NCI-H1930 (cell line): ENCODE measurements at places on chromosomes 2 and 18.

- no peak for DNase-seq
Observed at GRCh38 chr2:229081411-229081810, 189.7 kb downstream of the PID1 start.

- DNase-seq: no peak
Observed at GRCh38 chr18:70246061-70246466, 40.6 kb upstream of the RTTN start.

GRCh38 chr18:26483633-26484032, 64.7 kb downstream of the KCTD1 start:
- DNase-seq: no peak

DNA sequence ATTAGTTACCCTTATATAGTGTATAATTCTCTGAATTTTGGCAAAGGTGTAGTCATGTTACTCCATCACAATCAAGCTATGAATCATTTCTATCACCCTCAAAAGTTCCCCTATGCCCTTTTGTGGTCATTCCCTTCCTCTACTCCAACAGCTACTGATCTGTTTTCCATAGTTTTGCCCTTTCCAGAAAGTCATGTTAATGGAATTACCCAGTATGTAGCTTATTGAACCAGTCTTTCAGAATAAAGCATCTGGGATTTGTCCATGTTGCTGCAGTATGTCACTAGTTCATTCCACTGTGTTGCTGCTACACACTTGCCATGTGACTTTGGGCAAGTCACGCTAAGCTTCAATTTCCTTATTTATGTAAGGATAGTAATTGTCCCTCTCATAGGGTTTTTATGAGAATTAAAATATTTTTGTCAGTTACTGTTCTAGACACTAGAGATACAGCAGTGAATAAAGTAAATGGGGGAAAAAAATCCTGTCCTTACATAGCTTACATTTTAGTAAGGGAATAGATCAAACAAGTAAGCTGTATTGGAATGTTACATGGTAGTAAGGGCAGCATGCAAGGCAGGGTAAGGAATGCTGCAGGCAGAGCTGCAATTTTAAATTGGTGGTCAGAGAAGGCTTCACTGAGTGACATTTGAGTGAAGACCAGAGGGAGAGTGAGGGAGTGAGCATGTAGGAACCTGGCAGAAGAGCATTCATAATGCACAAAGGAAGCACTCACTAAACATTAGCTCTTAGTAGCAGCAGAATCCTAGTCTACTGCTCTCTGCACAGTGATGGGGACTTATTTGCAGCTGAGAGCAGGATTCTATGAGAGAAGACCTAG, 80.3 kb upstream of the TSPYL6 start:
- DNase-seq: no peak

DNA sequence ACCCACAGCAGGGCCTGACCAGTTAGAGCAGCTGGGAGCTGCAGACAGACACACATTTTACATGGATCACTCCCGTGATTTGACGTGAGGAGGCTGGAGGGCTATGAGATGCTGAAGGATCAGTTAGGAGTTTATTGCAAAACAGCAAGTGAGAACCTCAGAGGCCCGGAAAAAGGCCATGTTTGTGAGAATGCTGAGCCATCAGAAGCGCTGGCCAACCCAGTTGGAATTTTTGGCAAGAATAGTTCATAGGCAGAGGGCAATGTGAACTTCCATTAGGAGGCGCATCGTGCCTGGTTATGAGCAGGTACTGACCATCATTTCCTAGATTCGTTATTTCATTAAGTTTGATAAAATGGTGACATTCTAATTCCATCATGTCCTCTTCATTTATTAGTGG, 23.3 kb upstream of the LMAN1 start:
- no peak for DNase-seq

- no peak for DNase-seq
Observed at GRCh38 chr18:59649591-59649990, 47.6 kb downstream of the CCBE1 start.

DNA sequence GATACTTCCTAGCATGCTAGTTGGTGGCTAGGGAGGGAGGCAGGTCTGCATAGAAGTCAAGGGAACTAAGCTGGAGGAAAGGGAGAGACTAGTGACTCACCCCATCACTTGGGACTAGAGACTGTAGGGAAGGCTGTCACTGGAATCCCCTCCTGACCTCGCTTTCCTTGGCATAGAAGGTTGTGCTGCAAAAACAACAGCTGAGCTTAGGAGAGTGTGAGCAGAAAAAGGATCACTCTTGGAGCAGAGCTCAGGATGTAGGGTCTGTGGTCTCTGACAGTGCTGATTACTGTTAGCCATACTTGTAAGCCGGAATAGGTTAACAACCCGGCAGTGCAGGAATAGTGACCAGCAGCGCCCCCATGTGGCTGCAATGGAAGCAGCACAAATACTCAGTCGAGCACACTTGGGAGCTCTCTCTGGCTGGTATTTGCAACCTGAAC, 66.9 kb upstream of the SMAD2 start:
- DNase-seq: peak; percentile 17

DNA sequence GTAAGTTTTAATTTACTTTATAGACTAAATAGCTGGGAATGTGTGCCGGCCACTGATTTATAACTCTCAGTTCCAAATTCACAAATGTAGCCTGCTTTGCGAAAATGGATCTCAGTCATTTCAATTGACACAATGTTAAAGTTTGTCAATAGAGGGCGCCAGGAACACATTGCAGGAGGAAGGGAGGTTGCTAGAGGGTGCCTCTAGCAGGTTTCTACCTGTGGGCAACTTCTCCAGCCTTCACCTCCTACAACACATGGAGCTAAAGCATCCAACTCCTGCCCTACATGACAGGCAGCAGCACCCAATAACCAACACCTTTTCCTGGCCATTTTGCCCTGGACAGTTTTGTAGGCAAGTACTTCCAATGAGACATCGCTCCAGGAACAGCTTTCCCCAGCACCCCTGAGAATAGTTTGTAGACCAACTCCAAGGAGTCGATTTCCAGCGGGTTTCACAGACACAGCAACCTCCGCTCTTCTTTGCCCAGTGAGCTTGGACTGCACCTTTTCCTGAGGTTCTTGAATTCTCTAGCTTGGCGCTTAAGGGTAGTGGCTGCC, 784.8 kb upstream of the CDH2 start:
- no peak for DNase-seq

- DNase-seq: no peak
Observed at GRCh38 chr2:149364839-149365238, 34.5 kb downstream of the LYPD6 start.

DNA sequence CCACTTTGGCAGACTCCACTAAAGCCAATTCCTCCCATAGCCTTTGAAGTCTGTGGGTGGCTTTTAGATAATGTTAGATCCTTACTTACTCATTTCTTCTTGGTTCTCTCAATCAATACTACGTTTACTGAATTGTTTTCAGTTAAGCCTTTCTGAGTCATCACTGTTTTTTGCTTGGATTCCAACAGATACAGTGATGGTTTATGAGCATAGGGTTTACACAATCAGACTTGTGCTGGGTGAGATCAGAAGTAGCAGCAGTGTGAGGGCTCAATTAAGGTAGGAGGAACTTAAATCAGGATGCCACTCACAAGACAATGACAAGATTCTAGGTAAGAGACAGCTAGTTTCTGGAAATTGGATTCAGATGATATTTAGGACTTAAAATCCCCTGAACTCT, 297.7 kb upstream of the DOK6 start:
- no peak for DNase-seq

DNA sequence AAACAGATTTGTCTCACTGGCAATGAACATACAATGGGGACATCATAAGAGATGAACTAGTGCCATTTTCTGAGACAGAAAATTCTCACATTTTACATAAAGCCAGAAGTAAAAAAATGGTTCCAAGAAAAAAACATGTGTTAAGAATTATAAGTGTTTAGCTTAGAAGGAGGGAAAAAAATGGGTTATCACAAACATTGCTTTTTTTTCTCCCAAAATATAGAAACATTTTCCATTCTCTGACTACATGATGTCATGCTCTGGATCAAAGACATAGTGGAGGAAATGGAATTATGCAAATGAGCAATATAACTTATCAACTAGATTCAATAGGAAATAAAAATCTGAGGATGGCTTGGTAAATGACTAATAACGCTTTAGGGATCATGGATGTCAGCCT, 49.8 kb downstream of the SPATS2L start:
- no peak for DNase-seq

- no peak for DNase-seq
Observed at GRCh38 chr2:151918308-151918707, 90.1 kb upstream of the ARL5A start.

GRCh38 chr2:128876986-128877983, 558.6 kb upstream of the HS6ST1 start:
- no peak for DNase-seq

DNA sequence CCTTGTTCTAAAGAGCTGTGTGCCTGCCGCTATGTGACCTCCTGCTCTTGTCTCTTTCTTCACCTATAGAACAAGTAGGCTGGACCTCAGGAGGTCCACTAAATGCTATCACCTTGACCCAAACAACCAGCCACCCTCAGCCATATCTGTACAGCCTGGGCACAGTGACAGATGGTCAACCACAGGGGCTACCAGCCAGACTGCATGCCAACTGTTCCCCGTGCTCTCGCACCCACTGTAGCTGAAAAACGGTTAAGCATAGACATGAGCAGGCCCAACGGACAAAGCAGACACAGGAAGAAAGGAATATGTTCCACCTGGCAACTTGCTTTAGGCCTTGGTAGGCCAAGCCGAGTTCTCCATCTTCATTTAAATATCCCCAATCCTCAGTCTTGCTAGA, 43.2 kb upstream of the ACAA2 start:
- no peak for DNase-seq

GRCh38 chr2:102028470-102028869, 36.7 kb downstream of the IL1R2 start:
- DNase-seq: no peak

DNA sequence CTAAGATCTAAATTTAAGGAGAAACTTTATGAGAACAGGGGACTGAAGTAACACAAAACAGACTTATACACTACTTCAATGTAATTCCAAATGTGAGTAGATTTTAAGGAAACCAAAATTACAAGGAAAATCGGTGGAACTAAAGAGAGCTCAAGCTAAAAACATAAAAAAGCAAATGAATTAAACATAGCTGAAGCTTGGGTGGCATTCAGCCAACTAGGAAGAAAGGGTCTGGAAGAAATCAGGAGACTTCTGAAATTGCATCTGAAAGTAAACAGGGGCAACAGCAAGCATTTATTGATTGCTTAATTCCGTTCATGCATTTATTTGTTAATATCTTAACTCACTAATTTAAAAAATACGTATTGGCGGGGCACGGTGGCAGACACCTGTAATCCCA, 727.3 kb upstream of the PKDCC start:
- DNase-seq: no peak

GRCh38 chr2:64263315-64263714, 119.1 kb upstream of the PELI1 start:
- no peak for DNase-seq

DNA sequence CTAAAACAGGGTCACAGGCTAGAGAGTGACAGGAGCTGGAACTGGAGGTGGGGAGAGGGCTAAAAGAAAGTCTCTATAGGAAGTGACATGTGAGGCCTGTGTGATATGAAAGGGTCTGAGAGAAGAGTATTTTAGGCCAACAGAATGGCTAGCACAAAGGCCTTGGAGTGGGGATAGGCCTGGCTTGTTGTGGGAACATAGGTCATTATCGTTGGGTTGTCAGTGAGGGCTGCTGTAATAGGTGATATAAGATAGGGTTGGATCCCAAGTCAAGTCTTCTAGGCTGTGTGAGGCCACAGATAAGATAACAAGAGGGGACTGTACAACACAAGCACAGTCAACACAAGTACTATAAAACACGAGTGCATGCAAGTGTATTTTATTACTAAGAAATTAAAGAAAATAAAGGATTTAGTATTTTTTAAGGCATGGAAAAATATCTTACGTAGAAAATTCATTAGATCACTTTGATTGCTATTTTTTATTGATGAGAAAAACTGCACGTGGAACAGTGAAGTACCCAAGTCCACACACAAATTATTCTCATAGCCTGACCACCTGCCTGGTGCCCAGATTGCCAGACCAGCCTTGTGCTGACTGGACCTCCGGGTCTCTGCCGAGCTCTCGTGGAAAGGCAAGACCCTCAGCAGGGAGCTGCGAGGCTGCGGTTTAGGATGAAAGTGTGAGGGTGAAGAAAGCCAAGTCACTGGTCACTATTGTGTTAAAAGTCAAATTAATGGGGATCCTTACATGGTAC, 14.1 kb downstream of the LTBP1 start:
- no peak for DNase-seq

DNA sequence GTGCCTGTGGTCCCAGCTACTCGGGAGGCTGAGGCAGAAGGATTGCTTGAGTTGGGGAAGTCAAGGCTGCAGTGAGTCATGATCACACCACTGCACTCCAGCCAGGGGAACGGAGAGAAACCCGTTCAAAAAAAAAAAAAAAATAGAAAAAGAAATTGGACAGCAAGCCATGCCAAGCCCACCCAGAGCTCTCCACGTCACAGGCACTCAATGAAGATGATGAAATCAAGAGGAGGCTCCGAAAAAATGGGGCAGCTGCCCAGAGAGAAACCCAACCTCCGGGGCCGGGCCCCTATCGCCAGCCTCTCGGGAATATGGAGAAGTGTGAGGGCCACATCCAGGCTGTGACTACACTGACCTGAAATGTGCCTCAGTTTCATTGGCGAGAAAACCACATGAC, 40.0 kb downstream of the BIN1 start:
- no peak for DNase-seq

GRCh38 chr2:27306136-27306535, 2.1 kb downstream of the UCN start:
- DNase-seq: no peak

- no peak for DNase-seq
Observed at GRCh38 chr18:62954366-62954765, 239.0 kb downstream of the PHLPP1 start.

GRCh38 chr18:28412521-28412920, 235.6 kb upstream of the CDH2 start:
- no peak for DNase-seq

DNA sequence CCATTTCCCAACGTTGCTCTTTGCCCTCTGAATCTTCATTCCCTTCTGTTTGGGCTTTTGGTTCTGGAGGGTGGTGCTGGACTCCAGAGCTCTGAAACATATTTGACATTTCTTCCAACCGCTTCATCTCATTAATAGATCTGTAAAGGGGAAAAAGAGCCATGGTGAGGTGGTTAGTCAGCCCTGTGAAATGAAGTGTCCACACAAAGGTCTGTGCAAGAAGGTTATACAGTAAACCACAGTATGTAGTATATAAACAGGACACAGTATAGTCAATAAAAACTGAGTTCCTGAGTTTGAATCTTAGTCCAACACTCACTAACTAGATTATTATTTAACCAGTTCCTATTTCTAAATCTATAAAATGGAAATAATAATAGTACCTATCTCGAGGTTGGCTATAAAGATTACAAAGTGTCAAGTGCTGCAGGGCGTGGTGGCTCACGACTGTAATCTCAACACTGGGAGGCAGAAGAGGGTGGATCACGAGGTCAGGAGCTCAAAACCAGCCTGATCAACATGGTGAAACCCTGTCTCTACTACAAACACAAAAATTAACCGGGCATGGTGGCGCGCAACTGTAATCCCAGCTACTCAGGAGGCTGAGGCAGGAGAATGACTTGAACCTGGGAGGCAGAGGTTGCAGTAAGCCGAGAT, 13.1 kb downstream of the STARD7 start:
- DNase-seq: no peak
